Lung (tissue), 17 donors: ENCODE measurements at places on chromosomes 3 and 15. TPM values are rescaled to one million over a fixed set of nuclear protein-coding genes. Genes with fewer than 3 reads are reported as not detected.

- H3K4me1 ChIP-seq: no peaks in the 10 kb centered on the region
- H3K36me3 ChIP-seq: no peaks in the 10 kb centered on the region
- no peak overlapping the region for H3K4me3 ChIP-seq
- H3K27ac ChIP-seq: no peak overlapping the region
- DNase-seq: no peak
These were observed 361.2 kb downstream of the DIPK2A start for GRCh38 chr3:144332868-144333267.

The UACA gene
- total RNA-seq: 195 TPM

GRCh38 chr15:100787567-100788417, 91.8 kb upstream of the ALDH1A3 start:
- H3K27ac ChIP-seq: no peak overlapping the region
- no peaks in the 10 kb centered on the region for H3K4me1 ChIP-seq
- H3K4me3 ChIP-seq: no peak overlapping the region
- H3K27me3 ChIP-seq: no peaks in the 10 kb centered on the region
- DNase-seq: no peak
- no peaks in the 10 kb centered on the region for H3K36me3 ChIP-seq

The SOX14 gene
- not detected for total RNA-seq

The TM2D3 gene
- 68.1 TPM for total RNA-seq

The EIF2A gene
- total RNA-seq: 127 TPM

DNA sequence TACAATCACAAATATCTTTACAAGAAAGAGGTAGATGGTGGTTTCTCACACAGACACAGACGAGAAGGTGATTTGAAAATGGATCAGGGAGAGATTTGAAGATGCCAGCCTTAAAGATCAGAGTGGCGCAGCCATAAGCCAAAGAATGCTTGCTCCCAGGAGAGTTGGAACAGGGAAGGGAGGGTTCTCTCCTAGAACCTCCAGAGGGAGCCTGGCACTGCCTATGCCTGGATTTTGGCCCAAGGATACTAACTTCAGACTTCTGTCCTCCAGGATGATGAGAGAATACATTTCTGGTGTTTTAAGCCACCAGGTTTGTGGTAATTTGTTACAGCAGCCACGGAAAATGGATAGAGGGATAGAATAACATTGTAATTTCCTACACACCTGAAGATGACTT, 279.1 kb downstream of the FAM43A start:
- no peaks in the 10 kb centered on the region for H3K36me3 ChIP-seq
- no peaks in the 10 kb centered on the region for H3K27me3 ChIP-seq
- H3K4me3 ChIP-seq: no peak overlapping the region
- H3K4me1 ChIP-seq: peaks cover 3% of the 10 kb centered on the region
- no peak overlapping the region for H3K27ac ChIP-seq

DNA sequence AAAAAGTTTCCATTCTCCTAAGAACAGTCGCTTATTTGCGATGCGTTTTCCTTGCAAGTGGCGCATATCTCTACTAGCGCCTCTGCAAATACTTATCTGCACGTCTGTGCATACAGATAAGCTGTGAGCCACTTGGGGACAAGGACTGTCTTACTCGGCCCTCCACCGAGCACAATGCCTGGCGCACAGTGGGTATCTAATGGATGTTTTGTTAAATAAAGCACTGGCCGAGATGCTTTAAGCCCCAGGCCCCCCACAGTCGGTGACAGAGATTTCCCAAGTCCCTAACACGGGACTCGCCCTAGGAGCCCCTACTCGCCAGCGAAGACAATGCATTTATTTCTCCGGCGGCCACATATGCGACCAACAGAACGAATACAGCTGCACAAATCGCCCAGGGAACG, 503 bp downstream of the HLTF start:
- peak overlapping the region; percentile 77 for H3K4me3 ChIP-seq
- H3K27ac ChIP-seq: peak overlapping the region; percentile 62
- H3K27me3 ChIP-seq: no peaks in the 10 kb centered on the region
- no peak for DNase-seq
- no peaks in the 10 kb centered on the region for H3K36me3 ChIP-seq

The TP63 gene
- total RNA-seq: 12.3 TPM

DNA sequence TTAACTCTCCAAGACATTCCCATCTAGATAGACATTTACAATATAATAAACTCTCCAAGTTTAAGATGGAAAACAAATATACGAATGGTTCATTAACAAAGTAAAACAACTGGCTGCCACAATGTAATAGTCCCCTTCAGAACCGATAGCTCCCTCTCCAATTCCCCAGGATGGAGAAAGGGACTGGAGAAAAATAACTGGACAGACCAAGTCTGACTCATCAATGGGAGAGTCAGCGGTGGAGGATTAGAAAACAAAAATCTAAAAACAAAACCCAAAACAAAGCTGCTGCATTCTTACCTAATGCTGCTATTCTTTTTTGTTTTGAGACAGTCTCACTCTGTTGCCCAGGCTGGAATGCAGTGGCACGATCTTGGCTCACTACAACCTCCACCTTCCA, 468.1 kb downstream of the SHQ1 start:
- no peak for DNase-seq
- H3K36me3 ChIP-seq: peaks cover 2% of the 10 kb centered on the region
- no peaks in the 10 kb centered on the region for H3K4me1 ChIP-seq
- no peaks in the 10 kb centered on the region for H3K27me3 ChIP-seq
- H3K4me3 ChIP-seq: no peak overlapping the region
- H3K27ac ChIP-seq: no peak overlapping the region

The CYP8B1 gene
- total RNA-seq: not detected

GRCh38 chr3:46660003-46660402, 33.5 kb downstream of the ALS2CL start:
- no peak overlapping the region for H3K27ac ChIP-seq
- H3K4me3 ChIP-seq: no peak overlapping the region
- no peaks in the 10 kb centered on the region for H3K36me3 ChIP-seq
- no peaks in the 10 kb centered on the region for H3K27me3 ChIP-seq
- DNase-seq: no peak

DNA sequence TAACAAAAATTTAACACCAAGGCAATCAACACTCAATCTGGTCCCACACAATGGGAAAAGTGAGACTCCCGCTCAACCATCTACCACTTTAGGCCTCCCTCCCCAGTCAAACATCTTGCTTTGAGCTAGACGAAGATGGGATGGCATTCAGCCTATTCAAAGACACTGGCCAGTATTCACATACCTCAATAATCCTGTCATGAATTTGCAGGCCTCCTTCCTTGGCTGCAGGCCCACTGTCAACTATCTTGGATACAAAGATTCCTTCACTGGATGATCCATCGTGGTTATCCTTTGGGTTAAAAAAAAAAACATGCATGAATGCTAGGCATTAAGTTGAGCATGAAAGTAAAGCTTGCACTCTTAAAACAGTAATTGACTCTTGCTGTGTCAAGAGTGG, 22.6 kb downstream of the PDZRN3 start:
- H3K27ac ChIP-seq: peak overlapping the region; percentile 72
- H3K4me3 ChIP-seq: no peak overlapping the region
- peaks cover 29% of the 10 kb centered on the region for H3K4me1 ChIP-seq
- no peaks in the 10 kb centered on the region for H3K27me3 ChIP-seq

The STAB1 gene
- total RNA-seq: 53.1 TPM
